ENCODE measurements at places on chromosomes 1 and 21.

DNA sequence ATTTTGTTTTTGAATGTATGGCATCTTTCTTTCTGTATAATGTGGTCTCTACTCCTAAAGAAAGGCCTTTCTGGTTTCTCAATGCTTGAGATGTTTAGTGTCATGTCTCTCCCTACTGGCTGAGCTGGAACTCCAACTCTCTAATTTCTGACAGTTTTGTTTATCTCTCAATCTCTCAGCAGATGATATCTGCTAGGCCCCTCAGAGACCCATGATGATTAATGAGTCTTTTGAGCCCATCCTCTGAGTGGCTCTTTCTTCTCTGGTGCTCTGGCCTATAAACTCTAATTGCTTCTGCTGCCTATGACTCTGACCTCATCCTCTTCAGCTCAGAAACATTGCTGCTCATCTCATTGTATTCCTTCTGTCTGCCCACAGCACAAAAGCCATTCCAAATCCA is 46.6 kb downstream of the CRB1 start:
- no peak for DNase-seq

DNA sequence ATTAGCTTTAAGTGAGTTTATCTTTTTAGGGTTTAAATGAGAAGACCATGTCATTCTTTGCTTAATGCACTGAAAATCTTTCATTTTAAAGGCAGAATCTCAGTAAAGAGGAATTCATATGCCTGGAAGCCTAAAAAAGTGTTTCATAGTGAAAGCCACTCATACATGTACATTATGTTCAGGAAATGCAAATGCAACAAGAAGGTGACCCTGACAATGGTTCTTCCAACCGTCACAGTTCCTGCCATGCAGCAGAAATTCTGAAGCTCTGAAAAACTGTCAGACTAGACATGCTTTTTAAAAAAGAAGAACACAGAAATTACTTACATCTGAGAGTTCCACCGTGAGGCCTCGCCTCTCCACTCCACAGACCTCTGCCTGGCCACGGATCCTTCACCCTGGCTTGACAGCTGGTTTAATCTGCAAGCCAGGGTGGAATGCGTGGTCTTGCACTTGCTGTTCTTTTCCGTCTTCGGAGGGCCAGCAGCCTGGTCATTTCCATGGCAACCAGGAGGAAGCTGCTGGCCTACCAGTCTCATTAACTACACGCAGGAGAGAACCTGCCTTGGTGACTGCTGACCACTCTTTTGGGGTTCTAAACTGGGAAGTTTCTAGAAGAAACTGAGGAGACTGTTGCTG is 41.8 kb upstream of the PAXBP1 start:
- no peak for DNase-seq

DNA sequence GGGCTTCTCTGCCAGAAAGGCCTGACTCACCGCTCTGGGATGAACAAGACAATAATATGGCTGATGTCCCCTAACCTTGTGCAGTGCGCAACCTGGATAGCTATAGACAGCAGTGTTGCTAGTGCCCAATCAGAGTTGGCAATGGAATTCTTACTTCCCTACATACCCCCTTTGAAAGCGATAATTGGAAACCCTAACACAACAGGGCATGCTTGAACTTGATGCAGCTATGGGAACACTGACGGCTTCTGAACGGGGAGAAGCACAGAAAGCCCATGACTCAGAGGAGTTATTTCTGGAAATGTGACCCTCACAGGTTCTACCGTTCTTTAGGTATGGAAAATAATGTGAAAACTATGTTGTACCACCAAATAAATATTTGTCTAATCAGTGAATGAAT is 200.6 kb downstream of the TRABD2B start:
- DNase-seq = no peak

DNA sequence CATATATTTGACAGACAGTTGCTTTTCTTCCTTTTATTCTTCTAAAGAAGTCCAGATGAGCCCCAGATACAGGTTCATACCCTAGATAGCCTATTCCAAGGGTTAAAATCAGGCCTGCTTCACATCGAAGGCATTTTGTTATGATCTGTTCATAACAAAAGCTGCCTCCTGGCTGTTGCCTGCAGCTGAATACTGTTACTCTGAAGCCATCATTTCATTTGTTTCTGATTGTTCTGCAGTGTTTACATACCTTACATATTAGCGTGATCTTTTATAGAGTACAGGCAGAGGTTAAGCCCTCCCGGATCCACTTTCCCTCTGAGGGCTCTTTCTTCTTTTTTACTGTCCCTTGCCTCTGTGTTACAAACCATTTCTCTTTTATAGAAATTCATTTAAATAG is 219.0 kb upstream of the HOOK1 start:
- no peak for DNase-seq

- no peak for DNase-seq
Observed at GRCh38 chr1:24047110-24047477, 64.8 kb downstream of the MYOM3 start.

DNA sequence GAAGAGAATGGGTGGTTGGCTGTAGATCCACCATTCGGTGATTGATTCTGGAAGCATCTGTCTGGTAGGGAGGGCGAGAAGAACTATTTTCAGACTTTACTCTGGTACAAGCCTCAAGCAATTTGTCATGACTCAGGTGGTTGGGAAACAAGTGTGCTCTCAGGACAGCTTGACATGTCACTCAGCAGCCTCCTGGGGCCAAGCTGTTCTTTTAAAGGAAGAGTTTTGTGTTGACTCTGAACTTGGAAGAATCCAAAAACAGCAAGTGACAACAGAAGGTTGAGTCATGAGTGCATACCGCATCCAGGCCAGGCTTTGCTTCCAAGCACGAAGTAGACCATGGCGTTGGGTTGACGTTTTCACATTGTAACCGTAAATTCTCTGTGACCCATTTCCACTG is 65.9 kb downstream of the CLIC6 start:
- DNase-seq = no peak

- no peak for DNase-seq
Observed at GRCh38 chr1:221913351-221913892, 171.5 kb upstream of the DUSP10 start.

GRCh38 chr1:157509546-157510232 is 42.6 kb downstream of the FCRL5 start:
- no peak for DNase-seq

All from NCI-H2081 (cell line).